ENCODE measurements at places on chromosomes 4 and X.

DNA sequence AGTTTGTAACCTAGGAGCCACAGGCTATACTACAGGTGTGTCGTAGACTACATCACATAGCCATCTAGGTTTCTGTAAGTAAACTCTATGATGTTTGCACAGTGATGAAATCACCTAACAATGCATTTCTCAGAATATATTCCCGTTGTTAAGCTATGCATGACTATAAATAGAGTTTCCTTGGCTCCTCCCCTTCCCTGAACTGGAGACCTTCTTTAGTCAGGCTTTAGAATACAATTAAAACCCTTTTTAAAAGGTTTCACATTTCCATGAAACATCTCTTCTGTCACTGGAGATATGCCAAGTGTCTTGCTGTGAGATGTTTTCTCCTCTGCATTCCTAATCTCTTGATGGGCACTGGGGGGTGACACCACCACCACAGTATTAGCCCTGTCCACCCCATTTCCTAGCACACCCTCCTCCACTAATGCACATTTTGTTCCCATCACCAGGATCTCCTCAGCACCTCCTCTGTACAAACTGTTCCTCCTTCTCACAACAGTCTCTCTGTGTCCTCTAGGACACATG lies 334.6 kb upstream of the CPEB2 start:
- no peak for DNase-seq

GRCh38 chrX:10620121-10620699 lies at the start of gene MID1:
Gene MID1 (minus strand): TSS chrX:10620585. CDS start chrX:10567547, 53,038 bp downstream.
- DNase-seq: peak; percentile 75

GRCh38 chr4:43564591-43564990 lies 672.1 kb downstream of the GRXCR1 start:
- no peak for DNase-seq

DNA sequence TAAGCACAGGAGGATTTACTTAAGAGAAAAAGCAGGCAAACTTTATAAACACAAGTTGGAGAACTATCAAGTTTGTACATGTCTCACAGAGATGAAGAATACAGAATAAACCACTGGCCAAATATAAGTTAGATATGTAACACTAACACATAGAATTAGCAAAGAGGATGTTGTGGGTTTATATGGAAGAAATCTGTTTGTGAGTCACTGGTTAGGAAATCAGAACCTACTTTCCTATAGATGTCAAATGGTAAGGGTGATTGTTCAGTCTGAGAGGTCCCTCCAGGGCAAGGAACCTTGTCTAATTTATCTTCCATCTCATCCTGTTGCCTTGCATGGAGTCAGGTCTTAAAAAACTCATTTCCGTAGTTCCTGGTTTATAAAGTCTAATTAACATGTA lies 14.8 kb upstream of the ART3 start:
- DNase-seq: no peak

DNA sequence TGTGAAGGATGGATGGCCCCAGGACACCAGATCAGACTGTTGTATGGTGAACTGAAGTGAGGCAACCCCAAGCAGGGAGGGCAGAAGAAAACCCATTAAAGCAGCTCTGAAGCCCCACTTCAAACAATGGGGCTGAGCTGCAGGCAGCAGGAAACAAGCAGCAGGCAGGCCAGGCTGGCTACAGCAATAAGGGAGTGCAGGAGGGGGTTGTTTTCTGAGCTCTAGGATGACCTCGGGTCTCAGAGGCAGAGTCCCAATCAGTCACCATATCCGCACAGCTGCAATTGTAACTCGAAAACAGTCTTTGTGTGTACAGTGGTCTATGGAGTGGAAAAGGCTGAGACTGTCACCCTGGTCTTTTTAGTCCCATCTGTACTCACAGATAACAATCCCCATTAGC lies 90.4 kb downstream of the COL4A6 start:
- DNase-seq: no peak

DNA sequence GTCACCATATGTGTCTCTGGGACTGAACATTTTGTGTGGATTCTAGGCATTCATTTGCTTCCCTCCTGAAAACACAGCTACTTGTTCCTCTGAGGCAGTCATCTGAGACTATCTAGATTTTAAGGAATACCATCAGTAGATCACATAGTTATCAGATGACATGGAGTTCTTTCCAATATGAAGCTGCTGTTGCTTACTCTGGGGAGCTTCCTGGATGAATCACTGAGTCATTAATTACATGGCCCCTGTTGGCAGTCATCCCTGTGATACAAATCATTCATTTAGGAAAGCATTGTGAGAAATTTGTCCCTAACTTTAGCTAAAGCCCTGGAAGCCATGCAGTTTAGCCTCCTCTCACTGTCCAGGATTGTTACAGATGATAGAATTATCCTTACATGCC lies 98.2 kb upstream of the ARSJ start:
- peak; percentile 93 for DNase-seq

DNA sequence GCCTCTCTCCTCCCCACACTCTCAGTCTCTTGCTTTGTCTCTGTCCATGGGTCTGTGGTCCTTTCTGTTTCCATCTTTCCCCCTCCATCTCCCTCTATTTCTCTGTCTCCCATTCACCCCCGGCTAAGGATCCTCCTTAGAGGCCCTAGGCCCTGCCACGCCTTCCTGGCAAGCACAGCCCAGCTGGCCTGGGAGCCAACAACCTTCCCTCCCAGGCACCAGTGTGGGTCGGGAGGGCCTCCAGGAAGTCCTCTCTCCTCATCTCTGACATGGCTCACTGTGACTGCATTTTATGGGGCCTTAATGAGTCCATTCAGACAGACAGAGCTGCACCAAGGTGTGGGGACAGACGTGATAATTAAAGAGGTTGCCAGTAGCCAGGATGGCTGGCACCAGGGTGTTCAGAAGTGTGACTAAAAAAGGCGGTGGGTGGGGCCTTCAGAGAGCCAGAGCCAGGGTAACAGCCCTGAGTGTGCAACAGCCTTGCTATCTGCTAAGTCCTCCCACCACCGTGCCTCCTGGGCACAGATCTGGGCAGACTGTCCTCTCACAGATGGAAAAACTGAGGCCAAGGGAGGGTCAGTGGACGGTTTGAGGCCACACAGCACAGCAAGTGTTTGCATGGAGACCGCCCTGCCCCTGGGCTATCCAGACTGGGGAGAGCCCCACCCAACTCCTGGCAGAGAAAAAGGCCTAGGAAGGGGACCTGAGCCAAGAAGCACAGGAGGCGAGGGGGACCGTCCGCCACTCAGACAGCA lies 31.5 kb downstream of the BLOC1S4 start:
- DNase-seq: peak; percentile 32

DNA sequence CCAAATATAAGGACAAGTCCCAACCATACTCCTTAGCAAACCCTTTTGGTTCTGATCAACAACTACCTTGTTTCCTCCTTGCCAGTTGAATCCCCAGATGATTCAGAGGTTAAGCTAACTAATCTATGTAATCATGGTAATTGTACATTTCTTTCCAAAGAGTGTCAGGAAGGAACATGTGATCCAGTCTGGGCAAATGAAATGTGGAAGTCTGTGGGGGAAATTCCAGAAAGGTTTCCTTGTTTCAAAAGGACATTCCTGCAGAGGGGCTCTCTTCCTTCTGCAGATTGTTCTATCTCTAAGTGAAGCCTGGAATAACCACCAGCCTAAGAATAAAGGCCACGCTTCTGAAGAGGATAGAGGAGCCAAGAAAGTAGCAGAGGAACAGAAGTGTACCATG lies 7.0 kb downstream of the PRSS12 start:
- DNase-seq: peak; percentile 17

GRCh38 chr4:188411805-188412204 lies 272.6 kb downstream of the TRIML1 start:
- DNase-seq: no peak

- DNase-seq: peak; percentile 71
These were observed 44.8 kb upstream of the HERC6 start for GRCh38 chr4:88333741-88334405.

DNA sequence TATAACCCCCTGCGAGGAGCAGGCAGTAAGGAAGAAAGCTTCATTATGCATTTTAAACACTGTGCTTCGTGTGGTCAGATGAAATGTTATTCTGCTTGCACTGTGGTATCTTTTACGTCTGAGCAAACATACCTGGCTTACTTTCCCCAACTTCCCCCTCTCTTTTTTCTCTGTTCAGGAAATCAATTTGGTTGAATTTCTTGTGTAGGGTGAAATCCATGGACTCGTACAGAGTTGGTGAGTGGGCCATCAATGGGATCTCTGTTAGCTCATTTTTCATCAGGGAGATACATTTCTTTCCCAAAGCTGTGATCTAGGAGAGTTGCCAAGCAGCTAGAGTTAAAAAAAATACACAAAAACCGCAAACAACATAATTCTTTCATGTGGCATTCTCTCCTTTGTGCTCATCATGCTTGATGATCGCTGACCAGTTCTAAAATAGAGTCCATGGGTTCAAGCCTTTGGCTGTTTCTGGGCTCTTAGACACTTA lies 98.5 kb downstream of the FRAS1 start:
- no peak for DNase-seq

GRCh38 chr4:139210486-139210885 lies 33.5 kb upstream of the ELF2 start:
- DNase-seq: no peak

- no peak for DNase-seq
These were observed 266.6 kb downstream of the ZNF674 start for GRCh38 chrX:46278572-46278971.

DNA sequence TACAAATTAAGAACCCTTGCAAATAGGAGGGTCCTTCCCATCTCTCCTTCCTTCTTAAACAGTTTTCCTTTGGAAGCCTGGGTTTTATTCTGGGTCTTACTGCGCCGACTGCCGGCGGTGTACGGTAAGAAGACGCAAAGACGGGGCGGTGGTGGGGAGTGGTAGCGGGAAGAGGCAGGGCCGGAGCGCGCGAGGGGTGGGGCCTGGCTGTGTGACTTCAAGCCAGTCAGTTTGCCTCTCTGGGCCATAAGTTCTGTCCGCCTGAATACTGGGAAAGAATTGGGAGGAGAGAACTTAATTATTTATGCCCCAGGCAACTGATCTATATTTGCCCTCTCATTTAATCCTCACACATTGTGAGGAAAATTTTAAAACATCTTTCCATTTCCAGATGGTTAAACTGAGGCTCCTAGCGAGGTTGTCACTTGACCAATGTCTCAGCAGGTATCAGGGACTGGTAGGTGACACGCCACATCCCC lies 726 bp upstream of the KANTR start:
- DNase-seq: peak; percentile 87

GRCh38 chr4:158890294-158890693 lies 121.5 kb downstream of the FNIP2 start:
- DNase-seq: no peak

GRCh38 chrX:9459186-9459748 lies 5.6 kb upstream of the TBL1X start:
- DNase-seq: no peak

DNA sequence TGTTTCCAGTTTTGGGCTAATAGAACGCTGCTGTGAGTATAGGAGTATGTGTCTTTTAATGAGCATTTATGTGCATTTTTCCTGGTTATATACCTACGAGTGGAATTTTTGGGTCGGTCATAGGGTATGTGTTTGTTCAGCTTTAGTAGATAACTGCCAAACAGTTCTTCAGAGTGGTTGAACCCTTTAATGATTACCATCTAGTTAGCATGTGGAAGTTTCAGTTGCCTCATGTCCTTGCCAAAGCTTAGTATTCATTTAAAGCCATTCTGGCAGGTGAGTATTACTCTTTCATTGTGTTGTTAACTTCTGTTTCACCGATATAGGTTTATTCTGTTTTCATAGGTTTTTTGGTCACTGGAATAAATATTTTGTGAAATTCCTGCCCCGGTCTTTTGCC lies 229.1 kb downstream of the ARHGAP10 start:
- no peak for DNase-seq

DNA sequence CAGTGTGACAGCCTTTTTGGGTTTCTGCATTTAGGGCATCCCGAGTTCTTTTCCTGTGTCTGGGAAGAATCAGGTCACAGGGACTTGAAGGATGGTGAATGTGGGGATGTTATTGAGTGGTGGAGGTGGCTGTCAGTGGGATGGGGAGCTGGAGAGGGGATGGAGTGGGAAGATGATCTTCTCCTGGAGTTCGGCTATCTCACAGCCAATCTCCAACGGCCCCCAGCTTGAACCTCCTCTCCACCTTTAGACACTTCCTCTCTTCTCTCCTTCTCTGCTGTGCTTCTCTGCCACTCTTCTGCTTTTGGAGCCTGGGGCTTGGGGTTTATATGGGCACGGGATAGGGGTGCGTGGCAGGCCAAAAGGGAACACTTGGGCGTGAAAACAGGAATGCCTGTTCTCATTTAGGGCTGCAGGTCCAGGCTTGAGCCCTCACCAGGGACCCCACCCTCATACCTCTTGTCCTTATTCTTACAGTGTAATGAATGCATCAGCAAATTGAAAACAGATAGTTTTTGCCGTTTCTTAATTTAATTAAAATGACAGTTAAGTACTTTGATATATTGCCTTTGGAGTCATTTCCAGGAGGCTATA lies 37.5 kb downstream of the USP9X start:
- no peak for DNase-seq

- no peak for DNase-seq
These were observed 27.9 kb upstream of the ANXA5 start for GRCh38 chr4:121724671-121725070.

GRCh38 chr4:13865871-13866669 lies 238.5 kb upstream of the BOD1L1 start:
- DNase-seq: peak; percentile 39

- peak; percentile 88 for DNase-seq
These were observed 190.3 kb upstream of the PSAPL1 start for GRCh38 chr4:7625071-7625470.

DNA sequence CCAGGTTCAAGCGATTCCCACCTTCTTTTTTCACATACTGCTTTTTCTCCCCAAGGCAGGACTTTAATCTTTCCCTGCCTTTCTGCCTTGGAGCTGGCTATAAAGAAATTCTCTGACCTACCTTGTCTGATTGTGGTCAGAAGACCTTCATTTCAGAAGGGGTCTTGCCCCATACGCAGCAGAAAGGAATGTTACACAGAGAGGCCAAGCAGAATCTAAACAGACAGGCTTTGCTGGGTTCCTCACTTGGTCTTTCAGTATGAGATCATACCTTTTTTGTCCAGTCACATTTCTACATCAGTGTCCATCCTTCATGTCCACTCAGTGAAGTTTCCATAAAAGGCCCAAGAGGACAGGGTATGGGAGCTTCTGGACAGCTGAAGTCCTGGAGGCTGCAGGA lies 108.3 kb upstream of the RBPJ start:
- DNase-seq: no peak

Measured in GM23248 (cell line).